ENCODE measurements at places on chromosomes 5 and 9. TPM values are rescaled to one million over a fixed set of nuclear protein-coding genes. Genes with fewer than 3 reads are reported as not detected.

Gene PCDH12
- 0.69 TPM for total RNA-seq

Gene KIF24
- 1.4 TPM for total RNA-seq

Gene S1PR3
- total RNA-seq = 6.0 TPM

Gene PCDHGC4
- 2.7 TPM for total RNA-seq

Gene PKD2L2
- total RNA-seq = not detected

Gene KYAT1
- 9.1 TPM for total RNA-seq

Gene SLC45A2
- total RNA-seq = under 0.01 TPM

GRCh38 chr9:108360304-108360703 lies 495.5 kb downstream of the ACTL7B start:
- no peak for DNase-seq

DNA sequence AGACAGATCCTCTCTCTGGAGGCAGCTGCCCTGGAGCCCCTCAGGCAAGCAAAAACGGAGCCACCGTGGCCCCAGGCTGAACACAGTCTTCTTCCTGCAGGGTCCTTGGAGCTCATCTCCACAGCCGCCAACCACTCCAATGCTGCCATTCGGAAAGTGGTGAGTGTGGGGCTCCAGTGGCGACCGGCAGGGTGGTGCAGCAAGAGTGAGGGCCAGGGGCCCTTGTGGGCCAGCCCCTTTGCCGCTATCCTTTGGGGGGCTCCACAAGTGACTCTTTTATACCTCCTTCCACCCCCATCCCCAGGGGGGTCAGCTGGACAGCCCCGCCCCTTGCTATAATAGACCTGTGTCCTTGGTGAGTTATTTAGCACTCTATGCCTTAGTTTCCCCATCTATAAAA lies 47.4 kb upstream of the SUSD3 start:
- DNase-seq = no peak

DNA sequence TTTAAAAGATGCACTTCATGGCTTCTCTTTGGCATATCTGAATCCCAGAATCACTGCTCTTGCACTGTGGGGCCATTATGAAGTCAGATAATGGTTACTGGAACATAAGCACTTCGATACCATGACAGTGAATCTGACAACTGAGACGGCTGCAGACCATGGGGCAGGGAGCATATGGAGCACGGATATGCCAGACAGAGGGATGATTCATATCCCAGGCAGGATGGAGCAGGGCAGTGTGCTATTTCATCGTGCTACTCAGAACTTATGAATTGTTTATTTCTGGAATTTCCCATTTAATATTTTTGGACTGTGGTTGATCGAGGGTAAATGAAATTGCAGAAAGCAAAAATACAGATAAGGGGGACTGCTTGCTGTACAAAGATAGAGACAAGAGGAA lies 145.0 kb downstream of the EGFLAM start:
- DNase-seq = peak; percentile 3

DNA sequence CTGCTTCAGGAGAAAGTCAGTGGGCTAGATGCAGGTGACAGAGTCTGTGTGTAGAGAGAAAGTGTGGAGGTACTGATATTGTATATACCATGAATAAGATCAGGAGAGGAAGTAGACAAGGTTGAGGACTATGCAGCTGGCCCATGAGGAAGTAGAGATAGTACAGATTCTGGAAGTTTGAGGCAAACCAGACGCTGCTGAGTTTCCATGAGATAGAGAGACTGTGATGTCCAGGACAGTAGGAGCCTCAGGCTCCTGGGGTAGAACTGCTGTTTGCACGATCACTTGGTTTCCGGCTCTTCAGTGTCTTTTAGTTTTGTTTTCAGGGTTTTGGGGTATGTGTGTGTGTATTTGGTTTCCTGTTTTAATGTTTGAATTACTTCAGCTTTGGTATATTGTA lies 13.6 kb downstream of the OTULINL start:
- DNase-seq = no peak

DNA sequence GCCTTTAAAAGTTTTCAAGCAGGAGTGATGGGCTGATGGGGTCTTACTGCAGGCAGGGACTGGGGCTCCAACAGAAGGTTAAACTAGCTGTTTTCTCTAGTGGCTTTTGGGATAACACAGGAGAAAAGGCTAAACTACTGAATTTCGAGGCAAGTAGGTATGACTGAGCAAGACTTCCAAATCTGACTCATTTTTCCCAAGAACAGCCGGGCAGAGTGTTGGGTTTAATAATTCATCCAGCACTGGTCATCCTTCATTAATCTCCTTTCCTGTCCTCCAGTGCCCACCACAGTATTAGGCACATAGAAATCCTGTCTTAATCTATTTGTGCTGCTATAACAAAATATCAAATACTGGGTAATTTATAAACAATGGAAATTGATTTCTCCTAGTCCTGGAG lies 20.5 kb downstream of the MSX2 start:
- no peak for DNase-seq

DNA sequence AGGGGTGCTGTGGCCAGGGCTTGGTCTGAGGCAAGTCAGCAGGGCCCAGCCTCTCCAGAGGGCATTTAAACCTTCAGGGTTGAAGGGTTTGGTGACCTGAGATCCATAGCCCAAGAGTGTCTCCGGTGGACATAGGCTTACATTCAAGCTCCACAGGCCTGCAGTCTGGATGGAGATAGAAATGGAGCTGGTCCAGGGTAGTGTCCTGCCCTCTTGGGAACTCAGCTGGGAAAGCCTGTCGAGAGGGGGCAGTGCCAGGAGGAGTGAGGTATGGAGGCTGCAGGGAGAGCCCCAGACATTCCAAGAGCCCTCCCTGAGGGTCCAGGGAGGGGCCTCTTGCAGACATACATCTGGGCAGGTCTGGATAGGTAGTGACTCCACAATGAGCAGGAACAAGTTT lies 177.0 kb upstream of the MVB12B start:
- DNase-seq = no peak

DNA sequence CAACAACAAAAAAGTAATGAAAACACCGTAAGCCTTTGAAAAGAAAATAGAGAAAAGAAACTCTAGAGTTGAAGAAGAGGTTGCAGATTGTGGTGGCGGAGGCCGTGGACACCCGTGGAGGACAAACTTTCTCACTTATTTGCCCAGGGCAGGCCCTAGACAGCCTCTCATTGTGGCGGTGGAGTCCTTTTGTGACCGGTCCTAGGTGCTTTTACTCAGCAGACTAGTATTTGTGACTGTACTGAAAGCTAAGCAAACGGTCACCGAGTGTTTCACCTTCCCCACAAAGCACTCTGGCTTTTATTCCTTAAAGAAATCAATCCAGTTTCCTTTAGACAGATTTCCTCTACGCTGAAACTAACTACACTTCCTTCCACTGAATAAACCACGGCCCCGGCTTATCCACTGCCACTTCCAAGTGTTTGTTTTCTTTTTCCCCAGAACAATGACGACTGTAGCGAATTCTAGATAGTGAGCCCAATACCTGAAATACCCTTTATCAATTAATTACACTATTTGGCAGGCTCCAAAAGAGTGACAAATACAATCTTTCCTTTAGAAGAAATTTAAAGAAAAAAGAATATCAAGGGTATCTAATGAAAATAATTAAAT lies 210.2 kb upstream of the TARS1 start:
- DNase-seq = no peak

DNA sequence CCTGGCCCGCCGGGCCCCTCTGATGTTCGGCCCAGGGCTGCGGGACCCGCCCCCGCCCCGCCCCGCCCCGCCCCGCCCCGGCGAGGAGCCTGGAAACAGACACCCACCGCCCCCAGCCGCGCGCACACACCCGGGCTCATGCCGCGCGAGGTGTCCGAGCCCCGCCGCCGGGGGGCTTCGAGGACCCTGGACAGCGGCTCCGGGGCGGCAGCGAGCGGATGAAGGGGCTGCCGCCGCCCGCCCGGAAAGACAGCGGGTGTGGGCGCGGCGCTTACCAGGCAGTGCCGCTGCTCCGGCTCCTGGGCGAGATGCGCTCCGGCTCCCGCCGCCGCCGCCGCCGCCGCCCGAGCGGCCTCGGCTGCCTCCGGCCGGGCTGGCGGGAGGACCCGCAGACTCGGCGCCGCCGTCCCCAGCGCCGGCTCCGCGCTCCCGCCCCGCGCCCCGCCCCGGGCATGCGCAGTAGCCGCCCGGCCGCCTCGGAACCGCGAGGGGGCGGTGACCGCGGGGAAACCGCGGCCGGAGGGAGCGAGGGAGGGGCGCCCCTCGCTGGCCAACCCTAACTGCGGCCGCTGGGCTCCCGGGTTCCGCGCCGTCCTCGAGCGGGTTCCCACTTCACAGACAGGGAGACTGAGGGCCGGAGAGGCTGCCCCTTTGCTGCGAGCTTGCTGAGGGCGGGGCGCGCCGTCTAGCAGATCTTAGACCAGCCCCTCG lies at the start of gene GPRIN1:
Gene GPRIN1 (minus strand): TSS at position 433 of the 711 bp plus-strand sequence. CDS start 10,322 bp downstream, outside the sequence.
- DNase-seq = peak; percentile 40

DNA sequence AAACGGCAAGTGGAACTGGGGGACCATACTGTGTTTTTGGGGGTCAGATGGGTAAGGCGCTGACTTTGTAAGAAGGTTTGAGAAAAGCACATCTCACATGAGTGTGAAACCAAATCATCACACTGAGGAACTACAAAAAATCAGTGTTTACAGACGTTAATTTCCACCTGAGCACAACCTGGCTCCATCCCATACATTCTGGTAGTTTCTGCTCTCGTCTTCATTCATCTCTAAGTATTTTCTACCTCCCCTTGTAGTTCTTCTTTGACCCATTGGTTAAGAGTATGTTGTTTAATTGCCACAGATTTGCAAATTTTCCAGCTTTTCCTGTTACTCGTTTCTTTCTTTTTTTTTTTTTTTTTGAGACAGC lies 8.9 kb upstream of the DPP7 start:
- no peak for DNase-seq

DNA sequence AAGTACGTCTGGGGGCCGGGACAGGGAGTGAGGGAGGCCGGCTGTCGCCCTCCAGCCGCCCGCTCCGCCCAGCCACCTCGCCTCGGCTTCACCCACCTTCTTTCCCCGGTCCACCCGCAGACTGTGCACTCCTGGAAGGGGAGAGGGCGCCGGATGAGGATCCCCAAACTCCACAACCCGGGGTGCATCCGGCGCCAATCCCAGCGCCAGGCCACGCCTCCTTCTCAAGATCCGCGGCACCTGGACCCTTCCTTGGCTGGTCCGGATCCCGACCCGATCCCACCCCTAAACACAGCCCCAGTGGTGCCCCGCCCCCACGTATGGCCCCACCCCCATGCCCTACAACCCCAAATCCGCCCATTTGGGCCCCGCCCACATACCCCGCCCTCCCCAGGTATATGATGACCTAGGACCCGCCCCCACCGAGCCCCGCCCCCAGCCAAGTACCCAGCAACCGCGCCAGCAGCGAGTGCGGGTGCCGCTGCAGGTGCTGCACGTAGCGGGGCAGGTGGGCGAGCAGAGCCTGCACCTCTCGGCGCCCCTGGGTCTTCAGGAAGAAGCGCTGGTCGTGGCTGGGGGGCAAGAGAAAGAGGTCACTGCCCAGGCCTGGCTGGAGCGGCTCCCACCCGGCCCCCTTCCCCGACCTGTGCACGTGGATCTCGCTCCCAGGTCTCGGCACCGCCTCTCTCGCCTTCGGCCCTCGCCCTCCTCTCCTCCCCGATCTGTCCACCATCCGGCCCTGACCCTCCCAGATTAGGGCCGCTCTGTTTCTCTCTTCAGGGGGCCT lies 3.2 kb downstream of the PIP5KL1 start:
- DNase-seq = peak; percentile 49

DNA sequence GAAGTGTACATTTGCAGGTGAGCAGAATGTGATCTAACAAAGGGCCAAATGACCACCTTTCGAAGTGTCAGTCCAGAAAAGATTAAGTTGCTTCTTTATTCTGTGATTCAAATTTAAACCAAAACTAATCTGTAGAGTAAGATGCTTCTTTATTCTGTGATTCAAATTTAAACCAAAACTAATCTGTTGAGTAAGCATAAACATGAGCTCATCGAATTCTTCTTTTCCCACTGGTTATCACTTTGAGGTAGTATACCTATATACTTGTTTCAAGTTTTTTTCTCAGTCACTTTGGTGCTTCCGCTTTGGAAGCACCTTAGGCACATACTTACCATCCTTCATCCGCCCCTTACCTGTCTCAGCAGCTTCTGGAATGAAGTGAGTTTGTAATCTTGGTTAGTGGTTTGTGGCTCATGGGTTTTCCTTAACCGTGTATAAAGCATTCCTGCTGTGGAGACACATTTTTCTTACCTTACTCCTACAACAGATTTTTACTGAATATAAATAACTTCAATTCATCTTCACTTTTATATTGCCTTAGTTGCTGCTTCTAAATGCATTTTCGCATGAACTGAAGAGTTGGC lies 40.7 kb upstream of the CTXN3 start:
- peak; percentile 87 for DNase-seq

DNA sequence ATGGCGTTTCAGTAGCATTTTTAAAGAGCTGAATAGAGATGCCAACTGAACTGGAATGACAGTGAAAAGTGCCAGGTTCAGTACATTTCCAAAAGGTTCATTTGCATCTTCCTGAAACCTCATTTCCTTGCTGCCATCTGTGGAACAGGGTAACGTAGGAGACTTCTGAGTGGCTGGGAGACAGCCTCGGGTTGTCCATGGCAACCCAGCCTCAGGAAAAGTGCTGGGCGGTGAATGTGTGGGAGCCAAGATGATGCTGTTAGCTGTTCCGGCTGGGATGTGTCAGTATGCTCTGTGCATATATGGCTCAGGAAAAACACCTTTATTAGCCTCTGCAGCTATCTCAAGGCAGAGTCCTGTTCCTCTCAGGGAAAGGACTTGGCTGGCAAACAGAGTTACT lies 87.5 kb downstream of the KLHL3 start:
- no peak for DNase-seq

GRCh38 chr5:74442466-74442865 lies 198.1 kb downstream of the ENC1 start:
- DNase-seq = no peak

GRCh38 chr9:76456202-76456926 lies 2.6 kb upstream of the GCNT1 start:
- no peak for DNase-seq

Data from mammary epithelial cell (primary cell).